Stimulated activated CD8-positive, alpha-beta memory T cell treated with anti-CD3 and anti-CD28 coated beads, Interleukin-4, amount 100 ng/mL, for 1 hour (primary cell): ENCODE measurements at places on chromosomes 7 and 10.

GRCh38 chr7:142445019-142445686 lies 187.3 kb upstream of the PRSS58 start:
- no peak for DNase-seq

DNA sequence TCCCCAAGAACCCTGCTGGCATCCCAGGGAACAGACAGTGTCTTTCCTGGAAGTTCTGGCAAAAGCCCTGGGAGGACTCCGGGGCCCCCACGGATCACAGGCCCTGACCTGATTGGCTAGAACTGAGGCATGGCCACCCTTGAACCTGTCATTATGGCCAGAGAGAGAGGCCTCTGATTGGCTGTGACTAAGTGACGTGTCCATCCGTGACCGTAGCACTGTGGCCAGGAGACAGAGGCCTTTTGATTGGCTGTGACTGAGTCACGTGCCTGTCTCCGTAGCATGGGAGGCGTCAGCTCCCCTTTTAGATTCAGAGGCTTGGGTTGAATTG lies 163.8 kb downstream of the RGS10 start:
- DNase-seq = no peak

- no peak for DNase-seq
These were observed 19.3 kb downstream of the ACBD7 start for GRCh38 chr10:15069230-15069629.

DNA sequence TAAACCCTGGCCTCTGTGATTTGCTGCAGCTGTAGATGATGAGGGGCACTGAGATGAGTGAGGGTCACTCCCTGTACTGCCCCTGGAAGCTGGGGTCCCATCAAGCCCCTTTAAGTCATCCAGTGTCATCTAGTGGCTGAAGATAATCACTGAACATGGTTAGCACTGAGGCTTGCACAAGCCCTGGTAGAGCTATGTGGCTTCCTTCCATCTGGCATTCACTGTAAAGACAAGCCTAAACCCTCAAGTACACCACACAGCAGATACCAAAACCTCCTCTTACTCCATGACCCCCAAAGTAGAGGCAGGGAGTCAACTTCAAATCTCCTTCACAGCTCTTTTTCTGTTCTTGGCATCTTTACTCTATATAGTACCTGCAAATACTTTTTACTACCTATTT lies 72.7 kb upstream of the MRLN start:
- DNase-seq = no peak

- DNase-seq = no peak
These were observed 52.9 kb downstream of the CASD1 start for GRCh38 chr7:94562525-94562924.

- no peak for DNase-seq
These were observed 99.7 kb upstream of the PITRM1 start for GRCh38 chr10:3272300-3272699.

- no peak for DNase-seq
These were observed 76.4 kb downstream of the MAP3K8 start for GRCh38 chr10:30510184-30510931.

GRCh38 chr10:121448766-121449421 lies 149.3 kb downstream of the FGFR2 start:
- no peak for DNase-seq

DNA sequence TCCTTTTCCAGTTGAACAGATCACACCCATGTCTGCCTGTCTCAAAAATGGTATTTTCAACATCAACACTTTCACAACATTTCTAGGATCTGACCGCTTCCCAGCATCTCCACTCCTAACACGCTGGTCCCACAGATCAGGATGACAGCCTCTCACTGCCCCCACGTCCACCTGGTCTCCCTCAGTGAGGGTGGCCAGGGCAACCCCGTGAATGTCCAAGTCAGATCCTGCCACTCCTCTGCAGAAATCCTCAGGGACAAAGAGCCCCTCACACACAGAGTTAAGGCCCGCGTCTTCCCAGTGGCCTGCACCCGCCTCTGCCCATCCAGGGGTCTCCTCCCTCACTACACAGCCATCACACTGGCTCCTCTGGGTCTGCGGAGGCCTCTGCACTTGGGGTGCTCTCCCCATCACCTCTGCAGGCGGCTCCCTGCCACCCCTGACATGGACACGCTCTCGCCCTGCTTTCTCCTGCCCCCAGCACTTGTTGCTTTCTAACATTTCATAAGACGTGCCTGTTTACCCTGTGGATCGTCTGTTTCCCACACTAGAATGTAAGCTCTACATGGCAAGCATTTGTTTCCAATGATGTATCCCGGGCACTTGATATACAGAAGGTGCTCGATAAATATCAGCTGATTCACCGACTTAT lies 20.0 kb downstream of the GNA12 start:
- DNase-seq = no peak

DNA sequence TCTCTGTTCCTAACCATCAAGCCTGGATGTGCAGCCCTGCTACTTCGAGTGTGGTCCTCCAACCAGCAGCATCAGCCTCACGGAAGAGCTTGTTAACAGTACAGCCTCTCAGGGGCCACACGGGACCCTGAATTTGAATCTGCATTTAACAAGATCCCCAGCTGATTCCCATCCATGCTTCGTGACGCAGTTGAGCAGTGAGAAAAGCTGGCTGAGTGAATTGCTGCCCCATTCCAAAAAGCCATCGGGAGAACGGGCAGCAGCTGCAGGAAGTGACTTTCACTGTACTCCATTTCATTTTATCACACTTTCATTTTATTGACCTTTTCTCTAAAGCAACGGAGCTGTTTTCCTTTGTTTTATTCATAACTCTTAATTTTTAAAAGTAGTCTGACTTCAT lies 22.5 kb downstream of the FAM171A1 start:
- DNase-seq = no peak

DNA sequence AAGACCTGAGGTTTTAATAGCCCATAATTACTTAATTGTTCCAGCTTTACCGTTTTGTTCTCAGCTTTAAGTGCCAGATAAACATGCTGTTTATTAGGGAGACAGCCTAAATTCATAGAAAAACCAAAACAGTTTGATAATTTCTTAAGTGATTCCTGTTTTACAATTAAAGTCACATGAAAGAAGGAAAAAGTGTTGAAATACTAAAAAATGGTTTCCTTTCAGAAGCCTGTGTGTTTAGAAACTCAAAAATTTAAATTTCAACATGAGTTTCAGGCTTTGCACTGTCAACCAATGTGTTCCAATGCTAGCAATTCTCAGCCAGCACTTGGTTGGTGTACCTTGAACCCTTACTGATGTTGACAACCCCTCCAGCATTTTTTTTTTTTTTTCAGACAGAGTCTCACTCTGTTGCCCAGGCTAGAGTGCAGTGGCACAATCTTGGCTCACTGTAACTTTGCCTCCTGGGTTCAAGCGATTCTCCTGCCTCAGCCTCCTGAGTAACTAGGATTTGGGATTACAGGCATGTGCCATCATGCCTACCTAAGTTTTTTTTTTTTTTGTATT lies 135.3 kb downstream of the ICA1 start:
- DNase-seq = no peak

DNA sequence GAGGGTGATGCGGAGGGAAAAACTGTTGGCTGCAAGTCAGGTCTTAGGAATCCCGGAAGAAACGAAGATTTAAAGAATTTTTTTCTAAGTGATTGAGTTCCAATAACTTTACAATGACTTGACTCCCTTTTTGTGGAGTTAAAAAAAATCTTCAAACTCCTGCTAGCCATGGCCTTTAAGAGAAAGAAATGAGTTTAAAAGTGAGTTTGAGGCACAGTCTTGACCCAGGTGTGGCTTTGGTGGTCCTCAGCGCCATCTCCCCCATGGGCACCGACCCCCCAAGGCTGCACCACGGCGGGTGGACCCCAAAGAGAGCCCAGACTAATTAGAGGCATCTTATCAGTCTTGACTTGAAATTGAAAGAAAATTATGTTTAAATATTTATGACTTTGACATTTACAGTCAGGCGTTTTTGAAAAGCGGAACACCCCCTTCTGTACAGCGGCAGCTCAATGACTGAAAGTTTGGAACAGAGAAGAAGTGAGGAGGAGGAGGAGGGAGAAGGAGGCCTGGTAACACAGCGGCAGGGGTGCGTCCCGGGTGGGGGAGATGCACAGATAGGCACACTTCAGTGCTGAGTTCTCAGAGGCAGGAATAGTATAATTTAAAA lies 349.6 kb downstream of the DNAJB6 start:
- no peak for DNase-seq

DNA sequence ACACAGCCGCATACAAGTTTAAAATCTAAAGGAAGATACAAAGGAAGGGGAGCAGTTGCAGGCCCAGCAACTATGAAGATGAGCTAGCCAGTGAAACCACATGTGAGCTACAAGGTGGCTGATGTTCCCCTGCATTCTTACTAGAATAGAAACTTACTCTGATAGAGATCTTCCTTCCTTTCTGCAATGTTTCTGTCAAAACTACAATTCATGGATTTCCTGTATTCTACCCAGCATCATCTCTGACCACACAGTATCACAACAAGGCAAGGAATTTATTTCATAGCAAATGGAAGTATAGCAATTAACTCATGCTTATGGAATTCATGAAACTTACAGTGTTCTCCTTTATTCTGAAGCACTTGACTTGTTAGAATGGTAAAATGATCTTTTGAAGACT lies 68.7 kb upstream of the AASS start:
- DNase-seq = no peak

GRCh38 chr10:71276873-71277272 lies 42.2 kb upstream of the SLC29A3 start:
- DNase-seq = no peak

- no peak for DNase-seq
These were observed 348.6 kb upstream of the COBL start for GRCh38 chr7:51665045-51665780.

GRCh38 chr10:76553263-76554032 lies 1084.2 kb downstream of the KCNMA1 start:
- DNase-seq = no peak

- DNase-seq = no peak
These were observed 119.4 kb downstream of the COL28A1 start for GRCh38 chr7:7416031-7416858.

DNA sequence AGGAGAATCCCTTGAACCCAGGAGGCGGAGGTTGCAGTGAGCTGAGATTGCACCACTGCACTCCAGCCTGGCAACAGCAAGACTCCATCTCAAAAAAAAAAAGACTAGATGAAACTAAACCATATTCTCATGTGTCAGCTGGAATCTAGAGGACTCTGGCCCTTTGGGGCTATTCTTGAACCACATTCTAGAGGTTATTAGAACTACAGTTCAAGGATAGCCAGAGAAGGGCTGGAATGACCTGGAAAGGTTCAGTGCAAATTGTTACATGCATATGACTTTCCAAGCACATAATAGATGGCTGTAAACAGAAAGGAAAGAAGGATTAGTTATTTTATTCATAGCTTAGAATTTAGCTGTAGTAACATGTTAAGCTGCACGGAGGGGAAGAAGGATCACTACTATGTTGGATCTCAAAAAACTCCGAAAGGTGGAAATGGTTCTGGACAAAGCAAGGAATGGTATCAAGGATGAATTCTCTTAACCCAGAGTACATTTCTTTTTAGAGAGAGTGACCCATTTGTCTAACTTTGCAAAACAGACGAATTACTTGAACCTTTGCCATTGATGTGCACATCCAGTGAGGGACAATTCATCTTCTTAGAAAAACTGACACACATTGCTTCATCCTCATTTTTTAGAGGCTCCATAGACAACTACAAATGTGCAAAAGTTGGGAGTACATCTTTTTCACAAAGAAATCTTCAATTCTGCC lies 124.0 kb upstream of the SAMD8 start:
- no peak for DNase-seq

- DNase-seq = no peak
These were observed 108.8 kb upstream of the ZEB1 start for GRCh38 chr10:31210190-31210589.

DNA sequence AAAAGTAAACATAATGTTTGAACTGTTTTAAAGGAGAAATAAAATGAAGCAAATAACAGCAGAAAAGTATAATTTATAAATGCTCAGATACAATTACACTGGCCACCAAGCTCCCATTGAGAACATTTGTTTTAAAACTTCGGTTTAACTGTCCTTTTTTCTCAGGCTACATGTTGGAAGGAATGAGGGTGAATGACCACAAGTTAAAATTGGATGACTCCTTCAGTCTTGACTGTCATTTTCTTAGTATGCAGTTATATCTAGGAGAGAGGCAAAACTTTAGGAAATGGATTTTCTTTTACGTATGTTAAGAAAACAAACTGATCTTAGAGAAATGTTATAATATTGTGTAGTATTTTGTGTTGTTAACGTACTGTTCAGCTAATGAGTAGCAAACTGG lies 5.0 kb downstream of the TRIM24 start:
- no peak for DNase-seq
